ENCODE measurements at places on chromosomes 1 and 21.

- DNase-seq = peak; percentile 60
Observed at GRCh38 chr21:33789697-33790096, 125.9 kb downstream of the ATP5PO start.

DNA sequence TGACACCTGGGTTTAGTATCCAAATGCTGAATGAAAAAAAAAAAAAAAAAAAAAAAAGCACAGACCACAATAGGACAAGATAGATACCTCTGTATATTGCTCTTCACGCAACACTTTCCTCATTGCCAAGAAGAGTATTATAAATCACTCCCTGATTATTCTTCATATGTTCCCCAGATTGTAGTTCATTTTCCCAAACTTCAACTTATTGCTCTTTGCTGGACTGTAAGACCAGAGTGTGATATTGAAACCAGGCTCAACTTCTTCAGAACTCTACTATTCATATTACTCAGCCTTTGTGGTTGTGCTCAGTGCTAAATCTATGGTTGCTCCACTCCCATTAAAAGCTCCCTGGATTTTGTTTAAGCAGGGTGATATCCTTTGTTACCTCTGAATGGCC is 180.4 kb downstream of the NTMT2 start:
- no peak for DNase-seq

DNA sequence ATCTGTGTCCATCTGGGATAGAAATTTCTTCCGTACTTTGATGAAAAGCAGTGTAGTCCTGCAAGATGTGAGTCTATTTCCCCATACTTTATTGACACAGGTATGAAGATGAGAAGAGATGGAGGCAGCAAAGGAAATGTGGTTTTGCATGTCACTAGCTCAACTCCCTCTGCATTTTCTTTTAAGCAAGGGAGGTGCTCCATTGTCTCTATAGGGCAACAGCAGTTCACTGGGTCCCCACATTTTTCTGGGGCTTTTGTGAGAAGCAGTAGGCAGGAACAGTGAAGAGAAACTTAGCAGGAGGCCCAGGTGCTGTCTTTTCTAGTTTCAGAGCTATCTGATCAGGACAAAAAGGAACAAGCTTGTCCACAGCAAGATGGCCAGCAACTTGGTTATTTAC is 37.1 kb downstream of the C21orf91 start:
- no peak for DNase-seq

DNA sequence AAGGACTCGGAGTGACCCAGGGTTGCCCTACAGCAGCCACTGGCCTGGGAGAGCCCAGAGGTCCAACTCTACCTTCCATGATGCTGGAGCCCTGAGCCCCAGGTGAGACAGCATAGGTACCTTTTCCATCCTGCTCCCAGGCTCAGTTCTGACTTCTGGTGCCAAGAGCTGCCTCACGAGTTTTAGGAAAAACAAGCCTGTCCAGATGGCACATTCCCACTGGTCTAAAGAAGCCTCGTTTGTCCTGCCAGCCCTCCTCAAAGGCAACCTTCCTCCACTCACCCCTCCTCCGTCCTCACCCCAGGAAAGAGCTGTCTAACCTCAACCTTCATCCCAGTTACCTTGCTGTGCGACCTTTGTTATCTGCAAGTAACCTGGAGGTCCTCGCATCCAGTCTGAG is 53.5 kb upstream of the PRELP start:
- no peak for DNase-seq

- no peak for DNase-seq
Observed at GRCh38 chr1:3777647-3778589, 5.4 kb downstream of the SMIM1 start.

- no peak for DNase-seq
Observed at GRCh38 chr1:88141499-88142074, 542.5 kb upstream of the PKN2 start.

DNA sequence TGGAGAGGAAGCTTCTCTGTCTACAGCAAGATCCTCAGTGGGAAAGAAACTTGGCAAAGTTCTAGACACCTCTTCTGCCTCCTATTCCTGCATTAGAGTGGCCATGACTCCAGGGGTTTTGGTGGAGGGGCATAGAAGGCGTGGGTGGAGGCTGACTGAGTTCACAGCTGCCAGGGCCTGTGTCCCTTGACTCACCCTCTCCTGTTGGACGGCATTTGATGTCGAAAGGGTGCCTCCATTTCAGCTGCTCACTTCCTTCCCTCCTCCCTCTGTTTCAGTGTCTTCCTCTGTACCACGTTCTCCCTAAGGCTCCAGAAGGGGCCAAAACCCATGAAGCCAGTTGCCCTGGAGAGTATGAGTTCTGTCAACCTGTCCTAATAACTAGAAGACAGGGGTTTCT is 632 bp downstream of the TMEM79 start:
- peak; percentile 62 for DNase-seq

- peak; percentile 80 for DNase-seq
Observed at GRCh38 chr1:159091607-159092031, 15.1 kb upstream of the AIM2 start.

DNA sequence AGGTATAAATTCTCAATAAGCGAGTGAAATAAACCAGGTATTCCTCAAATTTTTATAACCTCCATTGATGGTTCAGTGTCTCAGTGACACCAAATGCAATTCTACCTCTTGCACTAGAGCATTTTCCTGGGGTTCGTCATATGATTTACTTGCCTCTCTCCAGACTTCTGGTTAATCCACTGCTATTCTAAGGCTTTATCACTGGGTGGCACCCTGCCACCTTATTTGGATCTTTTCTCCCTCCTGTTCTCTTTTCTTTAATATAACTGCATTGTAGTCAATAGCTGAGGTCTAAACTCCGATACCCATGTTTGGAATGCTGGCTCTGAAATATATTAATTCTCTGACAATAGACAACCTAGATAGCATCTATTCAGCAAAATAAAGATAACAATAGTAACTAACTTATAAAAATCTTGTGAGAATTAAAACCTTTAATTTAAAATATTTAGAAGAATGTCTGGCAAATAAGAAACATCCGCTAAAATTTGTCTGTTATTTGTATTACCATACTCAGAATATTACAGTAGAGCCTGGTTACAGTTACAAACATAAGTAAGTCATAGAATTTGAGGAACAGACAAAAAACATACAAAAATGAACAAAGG is 436.4 kb downstream of the PLA2G4A start:
- peak; percentile 44 for DNase-seq

DNA sequence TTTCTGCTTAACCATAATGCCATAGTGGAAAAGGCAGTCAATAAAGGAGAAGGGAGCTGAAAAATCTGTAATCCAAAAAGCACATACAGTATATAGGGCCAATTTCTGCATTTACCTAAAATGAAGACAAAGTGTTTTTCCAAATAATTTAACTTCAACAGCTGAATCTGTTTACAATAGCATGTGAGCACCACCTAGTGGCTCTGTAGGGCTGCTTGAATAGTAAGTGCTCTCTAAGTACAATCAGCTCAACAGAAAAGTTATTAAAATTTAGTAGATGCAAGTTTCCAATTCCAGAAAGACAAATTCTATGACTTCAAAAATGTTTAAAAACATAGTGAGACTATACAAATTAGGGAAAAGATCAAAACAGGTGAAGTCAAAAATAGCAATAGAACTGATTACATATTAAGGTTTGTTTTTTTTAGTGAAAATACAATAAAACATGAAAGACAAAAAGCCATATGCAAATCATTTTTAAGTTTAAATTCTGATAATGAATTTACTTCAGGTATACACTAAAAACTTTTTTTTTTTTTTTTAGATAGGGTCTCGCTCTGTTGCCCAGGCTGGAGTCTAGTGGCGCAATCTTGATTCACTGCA is 220.0 kb downstream of the SETD4 start:
- DNase-seq = peak; percentile 93

DNA sequence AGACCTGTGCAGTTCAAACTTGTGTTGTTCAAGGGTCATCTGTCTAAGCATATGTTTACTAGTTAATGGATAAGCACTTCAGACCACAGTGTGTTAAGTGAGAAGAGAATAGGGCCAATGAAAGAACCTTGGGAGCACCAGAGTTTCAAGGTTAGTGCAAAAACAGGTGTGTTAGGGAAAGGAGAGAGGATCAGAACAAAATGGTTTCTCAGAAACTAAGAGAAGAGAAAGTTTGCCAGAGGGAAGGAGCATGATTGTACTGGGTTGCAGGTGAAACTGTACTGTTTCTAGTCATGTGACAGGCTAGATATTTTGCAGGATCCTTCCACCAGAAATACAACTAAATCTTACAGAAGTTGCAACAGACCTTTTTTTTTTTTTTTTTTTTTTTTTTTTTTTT is 23.3 kb downstream of the RPRD2 start:
- DNase-seq = no peak

GRCh38 chr21:33317145-33317544 is 7.6 kb upstream of the IFNAR1 start:
- DNase-seq = peak; percentile 10

DNA sequence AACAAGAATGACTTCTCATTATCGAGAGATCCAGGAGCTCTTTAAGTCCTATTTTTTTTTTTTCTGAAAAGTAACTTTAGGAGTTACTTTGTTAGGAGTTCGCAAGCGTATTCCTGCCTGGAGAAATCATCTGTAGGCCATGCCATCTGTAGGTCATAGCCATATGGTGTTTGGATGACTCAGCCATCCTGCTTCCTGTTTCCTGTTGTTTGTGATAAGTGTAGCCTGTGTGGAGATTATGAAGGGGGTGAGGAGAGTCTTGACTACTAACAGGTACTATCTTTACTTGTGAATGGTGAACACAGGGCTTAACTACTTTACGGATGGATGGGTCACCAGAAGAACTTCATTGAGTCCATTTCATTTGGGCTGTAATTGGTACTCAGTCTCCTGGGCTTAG is 327.2 kb downstream of the PTPRU start:
- peak; percentile 29 for DNase-seq

- peak; percentile 69 for DNase-seq
Observed at GRCh38 chr1:15994590-15995351, 9.3 kb upstream of the SRARP start.

GRCh38 chr1:211017075-211017718 is 116.8 kb downstream of the KCNH1 start:
- DNase-seq = no peak

DNA sequence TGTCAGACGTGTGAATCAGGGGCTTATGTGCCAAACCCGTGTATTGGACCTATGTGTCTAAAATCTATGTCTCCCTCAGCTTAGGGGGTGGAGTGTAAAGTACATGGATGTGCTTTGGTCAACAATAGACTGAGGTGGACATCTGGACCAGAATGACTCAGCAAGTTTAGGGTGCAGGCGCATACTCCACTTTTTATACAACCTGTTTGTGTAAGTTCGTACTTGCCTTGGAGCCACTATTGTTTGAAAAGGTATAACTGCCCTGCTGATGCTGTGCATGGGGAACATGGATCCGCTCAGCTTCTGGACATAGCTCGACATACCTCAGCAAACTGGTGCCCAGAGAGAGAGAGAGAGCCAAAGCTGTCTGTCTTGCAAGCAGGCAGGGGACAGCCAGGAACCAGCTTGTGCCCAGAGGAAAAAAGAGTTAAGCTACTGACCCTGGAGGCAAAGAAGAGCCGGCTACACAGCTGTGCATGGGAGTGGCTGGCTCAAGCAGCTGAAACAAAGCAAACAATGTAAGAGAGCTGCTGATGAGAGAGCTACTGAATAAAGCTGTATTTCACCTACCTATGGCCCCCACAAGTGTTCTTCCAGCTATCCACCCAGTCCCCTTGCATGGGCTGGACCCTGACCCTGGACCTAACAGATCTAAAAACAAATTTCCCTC is 41.2 kb downstream of the GJA5 start:
- no peak for DNase-seq

DNA sequence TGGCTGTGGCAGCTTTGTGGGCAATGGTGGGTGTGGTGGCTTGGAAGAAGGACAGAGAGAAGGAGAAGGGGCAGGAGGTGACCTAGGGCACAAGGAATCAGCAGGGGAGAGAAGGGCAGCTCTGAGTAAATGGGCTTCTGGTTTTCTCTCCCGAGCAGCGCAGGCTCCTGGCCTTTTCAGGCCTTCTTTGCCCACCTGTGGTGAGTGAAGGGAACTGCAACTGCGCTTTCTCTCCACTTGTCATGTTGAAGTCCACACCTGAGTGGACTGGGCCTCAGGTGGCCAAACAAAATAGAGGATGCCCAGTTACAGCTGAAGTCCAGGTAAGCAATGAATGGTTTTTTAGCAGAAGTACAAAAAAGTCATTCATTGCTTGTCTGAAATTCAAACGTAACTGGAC is 29.4 kb upstream of the KCNA10 start:
- DNase-seq = no peak

GRCh38 chr1:46800742-46801141 is 1.9 kb downstream of the CYP4B1 start:
- DNase-seq = no peak

DNA sequence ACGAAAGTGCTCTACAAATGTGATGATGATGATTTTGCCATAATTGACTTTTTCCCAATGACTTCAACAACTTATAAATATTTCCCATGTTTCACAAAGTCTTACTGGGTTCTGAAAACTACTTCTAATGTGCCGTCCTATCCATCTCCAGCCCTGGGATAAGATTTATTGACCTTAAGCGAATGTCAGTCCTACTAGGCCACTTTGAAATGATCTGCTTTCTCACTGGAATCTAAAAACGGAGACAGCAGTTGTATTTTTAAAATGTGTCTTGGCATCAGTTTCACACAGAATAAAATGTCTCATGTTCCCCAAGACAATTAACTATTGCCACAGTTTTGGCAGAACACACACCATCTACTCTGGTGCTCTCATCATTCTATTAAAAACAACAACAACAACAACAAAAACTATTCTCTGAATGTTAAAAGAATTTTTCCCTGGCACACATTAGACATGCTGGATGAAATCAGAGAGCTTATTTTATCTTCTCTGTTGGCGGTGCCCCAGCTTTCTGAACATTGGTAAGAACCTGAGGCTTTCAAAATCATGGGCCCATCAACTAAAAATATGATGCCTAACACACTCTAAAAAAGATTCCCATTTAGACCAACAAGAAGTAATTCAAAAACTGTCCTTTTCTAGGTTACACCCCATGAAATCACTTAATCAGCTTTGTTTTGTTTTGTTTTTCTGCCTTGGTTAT is 23.1 kb upstream of the DNASE2B start:
- no peak for DNase-seq

GRCh38 chr1:179372160-179372559 is 6.4 kb downstream of the AXDND1 start:
- no peak for DNase-seq

DNA sequence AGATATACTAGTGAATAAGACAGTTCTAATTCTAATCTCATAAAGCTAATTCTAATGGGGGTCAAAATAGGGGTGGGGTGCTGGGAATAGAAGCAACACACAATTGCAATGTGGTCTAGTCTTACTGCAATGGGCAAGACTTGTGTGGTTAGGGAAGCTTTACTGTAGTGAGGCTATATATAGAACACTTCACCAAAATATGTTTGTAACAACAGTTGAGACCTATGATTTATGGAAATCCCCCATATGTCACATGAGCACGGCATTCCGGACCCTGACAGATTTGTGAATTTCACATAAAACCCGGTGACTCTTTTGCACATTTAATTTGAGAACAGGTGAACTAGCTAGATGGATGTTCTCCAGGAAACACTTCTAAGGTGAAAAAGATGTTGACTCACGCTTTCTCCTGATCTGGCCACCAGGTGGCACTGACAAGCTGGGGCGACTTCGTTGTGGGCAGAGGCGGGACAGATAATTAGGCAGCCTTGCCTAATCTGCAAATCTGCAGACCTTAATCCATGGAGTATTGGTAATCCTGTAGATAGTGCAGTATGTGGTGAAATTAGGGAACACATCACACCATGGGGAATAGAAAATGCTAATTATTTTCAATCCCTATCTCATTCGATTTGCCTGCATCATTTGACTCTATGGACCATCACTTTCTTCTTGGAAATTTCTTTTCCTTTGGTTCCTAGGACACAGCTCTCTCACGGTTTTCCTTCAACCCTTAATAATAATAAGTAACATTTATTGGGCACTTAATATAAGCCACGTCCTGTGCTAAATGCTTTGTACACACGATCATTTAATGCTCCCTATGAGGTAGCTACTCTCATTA is 37.7 kb downstream of the KIAA0040 start:
- DNase-seq = peak; percentile 56

Data from fibroblast of mammary gland (primary cell).